HCT116 (cell line): ENCODE measurements at places on chromosomes 4 and X.
A peak's percentile ranks its signal among the peaks of the same experiment; 100 is the strongest.

GRCh38 chr4:80840396-80840795 is 190.1 kb upstream of the BMP3 start:
- no peak for DNase-seq

- no peak for DNase-seq
These were observed 258.4 kb downstream of the PPARGC1A start for GRCh38 chr4:23631255-23631950.

- DNase-seq = no peak
These were observed 81.9 kb downstream of the STK32B start for GRCh38 chr4:5133201-5133600.

DNA sequence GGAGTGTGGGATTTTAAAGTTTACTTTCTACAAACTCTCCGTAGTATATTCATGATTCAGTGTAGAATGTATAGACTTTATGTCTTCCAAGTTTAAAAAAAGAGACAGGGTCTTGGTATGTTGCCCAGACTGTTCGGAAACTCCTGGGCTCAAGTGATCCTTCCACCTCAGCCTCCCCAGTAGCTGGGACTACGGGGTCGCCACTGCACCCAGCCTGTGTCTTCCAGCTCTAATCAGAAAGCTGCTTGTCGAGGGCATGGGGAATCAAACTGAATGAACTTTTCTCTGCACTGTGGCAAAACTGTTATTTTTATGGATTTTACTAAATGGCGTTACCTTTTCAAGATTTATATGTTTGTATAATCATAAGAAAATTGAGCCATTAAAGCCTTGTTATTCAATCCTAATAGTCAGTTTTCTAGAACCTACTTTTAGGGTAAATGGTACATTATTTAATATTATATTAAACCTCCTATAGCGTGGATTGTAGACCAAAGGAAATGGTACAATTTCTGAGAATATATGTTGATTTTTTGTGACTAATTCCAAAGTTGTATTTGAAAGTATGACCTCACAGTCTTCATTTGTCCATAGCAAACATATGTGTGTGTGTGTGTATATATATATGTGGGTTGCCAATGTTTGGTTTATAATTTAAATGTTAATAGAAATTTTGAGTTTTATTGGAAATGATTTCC is 1.1 kb downstream of the BLOC1S4 start:
- no peak for DNase-seq

- no peak for DNase-seq
These were observed 18.5 kb downstream of the APLN start for GRCh38 chrX:129636175-129636681.

DNA sequence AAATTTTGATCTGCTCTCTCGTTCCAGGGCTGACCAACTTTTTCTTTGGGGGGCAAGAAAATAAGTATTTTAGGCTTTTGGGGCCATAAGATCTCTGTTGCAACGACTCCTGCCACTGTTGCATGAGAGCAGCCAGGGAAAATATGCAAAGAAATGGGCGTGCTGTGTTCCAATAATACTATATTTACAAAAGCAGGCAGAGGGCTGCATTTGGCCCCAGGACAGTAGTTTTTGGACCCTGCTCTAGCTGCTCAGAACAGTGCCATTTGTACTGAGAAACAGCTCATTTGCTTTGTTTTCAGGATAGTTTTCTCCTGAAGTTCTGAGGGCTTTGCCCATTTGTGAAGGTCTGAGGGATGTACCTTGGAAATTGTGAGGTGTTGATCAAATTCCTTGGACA is 135.1 kb upstream of the MBNL3 start:
- no peak for DNase-seq

DNA sequence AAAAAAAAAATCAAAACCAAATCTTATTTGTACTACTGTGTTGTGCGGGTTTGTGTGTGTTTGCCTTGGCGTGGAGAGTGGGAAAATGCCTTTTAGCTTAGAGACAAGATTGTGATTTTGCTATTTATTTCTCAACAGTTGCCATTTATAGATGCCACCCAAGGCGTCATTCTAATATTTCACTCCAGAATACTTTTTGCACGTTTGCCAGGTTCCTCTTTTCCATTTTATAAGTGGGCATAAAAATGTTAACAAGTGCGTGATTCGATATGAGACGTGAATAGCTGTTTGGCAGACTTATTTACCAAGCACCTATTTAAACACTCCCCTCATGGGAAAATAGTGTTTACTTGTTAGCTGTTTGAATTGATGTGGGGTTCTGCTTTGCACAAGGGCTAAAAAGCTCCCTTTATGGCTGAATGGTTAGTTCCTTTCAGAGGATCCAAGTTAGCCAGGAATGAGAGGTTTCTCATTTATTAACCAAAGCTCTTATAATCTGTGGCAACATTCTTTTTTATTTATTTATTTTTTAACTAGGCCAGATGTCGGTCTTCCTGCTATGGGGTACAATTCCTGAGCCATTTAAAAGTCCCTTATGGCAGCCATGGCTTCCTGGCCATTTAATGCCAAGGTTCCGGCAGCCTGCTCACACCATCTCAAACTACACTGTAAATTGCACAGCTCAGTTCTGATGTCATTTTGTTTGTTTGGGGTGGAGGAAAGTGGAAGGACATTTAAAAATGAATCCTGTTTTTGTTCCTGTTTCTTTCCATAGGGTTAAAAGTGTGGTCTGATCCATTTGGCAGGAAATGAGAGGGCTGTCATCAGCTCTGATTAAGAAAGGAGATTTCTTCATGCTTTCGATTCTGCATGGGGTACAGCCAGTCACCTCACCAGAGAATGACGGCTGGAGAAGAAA is 14.6 kb downstream of the SMIM20 start:
- no peak for DNase-seq

- DNase-seq = no peak
These were observed 962 bp upstream of the CFAP299 start for GRCh38 chr4:80334568-80334967.

GRCh38 chrX:153863251-153863991 is 22.6 kb downstream of the L1CAM start:
- no peak for DNase-seq

- DNase-seq = no peak
These were observed 24.6 kb upstream of the ASB5 start for GRCh38 chr4:176293660-176294059.

DNA sequence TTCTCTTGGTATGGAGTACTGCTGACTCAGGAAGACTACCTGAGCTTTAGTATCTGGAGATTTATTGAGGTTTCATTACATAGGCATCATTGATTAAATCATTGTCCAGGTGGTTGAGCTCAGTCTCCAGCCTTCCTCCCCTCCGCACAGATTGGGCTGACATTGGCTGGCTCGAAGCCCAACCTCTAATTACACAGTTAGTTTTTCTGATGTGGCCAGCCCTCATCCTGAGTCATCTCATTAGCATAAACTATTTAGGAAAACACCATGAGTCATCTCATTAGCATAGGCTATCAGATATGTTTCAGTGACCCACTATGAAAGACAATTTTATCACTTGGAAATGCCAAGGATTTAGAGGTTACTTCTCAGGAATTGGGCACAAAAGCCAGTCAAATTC is 93.9 kb upstream of the ANKRD50 start:
- DNase-seq = no peak

GRCh38 chrX:109475174-109475891 is 6.6 kb downstream of the GUCY2F start:
- peak; percentile 54 for DNase-seq

DNA sequence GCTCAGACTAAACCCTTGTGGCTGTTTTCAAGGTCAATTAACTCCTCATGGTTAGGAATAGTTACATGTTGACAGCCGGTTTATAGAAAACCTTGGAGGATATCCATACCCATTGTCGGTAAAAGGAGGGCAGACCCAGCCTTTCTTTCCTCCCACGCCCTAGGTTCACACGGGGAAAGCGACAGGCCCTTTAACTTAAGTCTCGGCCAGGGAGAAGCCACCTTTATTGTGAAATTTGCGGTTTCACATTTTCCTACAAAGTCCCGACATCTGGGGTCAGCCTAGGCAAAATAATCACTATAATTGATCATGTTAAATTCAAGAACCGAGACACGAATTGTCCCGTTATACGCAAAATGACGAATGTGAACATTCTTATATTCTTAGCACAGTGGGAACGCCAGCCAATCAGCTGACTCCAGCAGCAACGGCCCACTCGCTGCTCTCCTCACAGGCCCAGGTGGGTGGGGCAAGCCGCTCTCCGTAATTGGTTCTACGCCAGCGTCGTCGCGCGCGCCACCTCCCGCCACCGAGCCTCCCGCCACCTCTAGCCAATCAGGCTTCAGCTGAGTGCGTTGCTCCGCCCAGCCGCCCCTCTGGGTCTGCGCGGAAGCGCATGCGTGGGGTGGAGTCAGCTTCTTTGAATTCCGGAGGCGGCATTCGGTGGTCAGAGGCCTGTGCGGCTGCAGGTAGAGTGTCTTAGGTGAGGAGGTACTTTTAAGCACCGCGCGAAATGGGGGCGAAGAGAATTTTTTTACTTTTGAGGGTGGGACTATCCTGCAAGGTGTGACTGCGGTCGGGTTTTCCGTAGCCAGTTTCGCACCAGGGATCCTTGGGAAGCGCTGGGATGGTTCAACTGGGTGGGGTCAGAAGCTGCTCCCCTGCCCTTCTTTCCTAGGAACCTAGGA is at the start of gene CENPI:
CENPI (plus strand) TSS at position 659 of the 908 bp plus-strand sequence. CDS start 2,867 bp downstream, outside the sequence.
- peak; percentile 81 for DNase-seq

DNA sequence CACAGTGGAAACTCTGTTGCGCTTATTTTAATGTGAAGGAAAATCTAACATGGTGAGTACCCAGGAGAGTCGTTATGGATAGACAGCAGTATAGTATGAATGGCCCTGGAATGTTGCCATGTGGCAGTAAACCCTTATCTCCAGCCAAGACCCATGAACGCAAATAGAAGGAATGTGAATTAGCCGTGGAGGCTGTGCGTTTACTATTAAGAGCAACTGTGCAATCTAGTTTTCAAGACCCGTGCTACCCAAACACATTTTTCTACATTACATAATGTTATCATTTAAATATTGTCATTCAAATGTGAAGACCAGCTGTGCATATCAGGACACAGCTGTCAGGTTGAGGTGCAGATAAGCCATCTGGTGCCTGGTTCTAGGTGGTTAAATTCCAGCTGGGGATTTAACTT is 13.3 kb upstream of the AGA start:
- no peak for DNase-seq

DNA sequence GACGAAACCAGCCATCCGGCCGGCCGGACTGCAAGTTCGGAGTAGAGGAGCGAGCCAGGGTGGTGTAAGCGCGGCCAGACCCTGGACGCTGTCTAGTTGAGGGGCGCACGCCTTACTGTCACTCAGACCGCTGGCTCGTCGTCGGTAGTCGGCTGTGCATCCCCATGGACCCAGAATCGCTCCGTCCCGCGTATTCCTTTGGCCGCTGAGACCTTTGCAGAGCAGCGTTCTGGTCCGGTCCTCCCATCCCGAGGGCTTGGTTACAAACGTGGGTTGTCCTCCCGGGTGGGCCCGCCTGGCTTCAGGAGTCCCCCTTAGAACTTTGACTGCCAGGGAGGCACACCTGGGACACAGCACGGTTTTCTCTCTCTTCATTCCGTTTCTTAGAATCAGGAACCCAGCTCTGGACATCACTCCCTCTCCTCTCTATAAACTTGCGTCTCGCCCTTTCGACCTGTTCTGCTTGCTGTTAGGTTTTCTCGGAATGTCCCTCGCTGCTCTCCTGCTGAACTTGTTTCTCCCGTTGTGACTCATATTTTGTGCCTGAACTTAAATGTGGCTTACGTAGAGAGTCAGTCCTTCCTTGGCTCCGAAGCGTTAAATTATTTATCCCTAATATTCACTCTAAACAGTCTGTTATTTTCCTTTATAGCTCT is 672 bp downstream of the PGM2 start:
- DNase-seq = no peak

DNA sequence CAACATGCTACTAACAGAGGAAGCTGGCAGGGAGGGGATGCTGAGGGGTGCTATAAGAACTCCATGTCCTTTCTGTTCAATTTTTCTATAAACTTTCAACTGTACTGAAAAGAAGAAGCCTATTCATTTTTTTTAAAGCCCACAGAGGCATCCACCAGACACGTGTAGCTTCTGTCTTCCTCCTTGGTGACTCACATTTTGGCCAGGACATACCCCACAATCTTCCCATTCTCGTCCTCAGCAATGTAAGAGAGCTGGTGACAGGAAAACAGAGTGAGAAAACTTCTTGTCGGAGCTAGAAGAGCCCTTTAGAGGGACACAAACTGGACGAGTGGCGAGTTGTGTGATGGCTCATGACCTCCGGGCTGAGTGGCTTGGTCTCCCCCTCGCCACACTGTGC is 1.1 kb downstream of the NAA10 start:
- no peak for DNase-seq

DNA sequence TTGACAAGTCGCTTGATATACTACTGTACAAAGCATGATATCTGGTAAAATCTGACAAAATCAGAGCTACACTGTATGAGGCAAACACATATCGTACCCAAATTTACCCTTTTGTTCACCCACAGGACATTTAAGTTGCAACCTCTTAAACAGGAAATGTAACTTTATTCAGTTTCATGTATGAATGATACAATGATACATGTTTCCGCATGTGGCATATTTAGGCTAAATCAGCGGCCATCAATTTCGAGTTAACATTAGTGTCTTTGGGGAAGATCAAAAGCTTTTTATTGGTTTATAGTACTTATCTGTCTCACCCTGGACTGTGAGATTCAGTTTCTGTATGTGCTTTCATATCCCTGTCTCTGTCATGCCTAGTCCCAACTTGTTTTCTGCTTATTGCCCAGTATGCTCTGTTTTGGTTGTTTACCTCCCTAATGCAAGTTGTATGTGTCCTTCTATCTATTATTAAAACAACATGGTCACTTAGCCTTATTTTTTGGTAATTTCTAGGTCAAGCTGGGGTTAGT is 97.3 kb upstream of the HPRT1 start:
- DNase-seq = no peak

GRCh38 chrX:137032341-137032694 is 1.5 kb downstream of the GPR101 start:
- no peak for DNase-seq

DNA sequence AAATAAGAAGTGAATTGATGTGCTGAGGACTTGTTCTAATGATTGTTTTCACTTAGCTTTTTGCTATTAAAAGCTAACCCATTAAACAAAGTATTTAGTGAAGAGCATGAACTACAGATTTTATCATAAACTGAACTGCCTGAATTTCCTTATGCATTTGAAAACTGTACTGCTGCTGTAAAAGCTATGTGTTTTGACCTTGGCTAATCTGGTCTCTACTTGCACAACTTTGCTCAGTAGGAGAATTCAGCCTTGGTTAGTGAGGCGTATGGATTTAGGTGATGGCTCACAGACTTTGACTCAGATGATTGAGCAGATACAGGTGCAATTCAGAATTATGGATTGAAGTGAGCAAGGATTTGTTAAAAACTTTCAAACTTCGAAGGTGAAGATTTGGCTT is 38.7 kb upstream of the FAT1 start:
- DNase-seq = no peak

GRCh38 chr4:83618431-83618830 is 82.5 kb downstream of the GPAT3 start:
- peak; percentile 52 for DNase-seq

DNA sequence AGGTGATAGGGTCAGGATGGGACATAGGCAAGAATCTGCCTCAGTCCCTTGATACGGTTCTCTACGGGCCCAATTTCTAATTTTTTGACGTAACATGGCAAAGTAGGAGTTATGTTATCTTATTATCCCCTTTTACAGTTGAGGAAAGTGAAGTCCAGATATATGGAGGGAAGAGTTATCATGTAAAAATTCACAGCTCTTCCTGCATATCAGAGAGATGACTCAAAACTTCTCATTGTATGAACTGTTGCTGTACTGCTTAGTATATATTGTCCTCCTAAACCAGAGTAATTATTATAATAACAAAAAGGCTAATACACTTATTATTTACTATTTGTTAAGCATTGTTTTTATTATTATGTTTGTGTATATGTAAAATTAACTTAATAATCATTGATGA is 260.5 kb upstream of the IGFBP7 start:
- no peak for DNase-seq

GRCh38 chrX:13923289-13923688 is 106.4 kb upstream of the GPM6B start:
- no peak for DNase-seq
